NCI-H524 (cell line): ENCODE measurements at places on chromosomes 5 and 9.
A peak's percentile ranks its signal among the peaks of the same experiment; 100 is the strongest.

DNA sequence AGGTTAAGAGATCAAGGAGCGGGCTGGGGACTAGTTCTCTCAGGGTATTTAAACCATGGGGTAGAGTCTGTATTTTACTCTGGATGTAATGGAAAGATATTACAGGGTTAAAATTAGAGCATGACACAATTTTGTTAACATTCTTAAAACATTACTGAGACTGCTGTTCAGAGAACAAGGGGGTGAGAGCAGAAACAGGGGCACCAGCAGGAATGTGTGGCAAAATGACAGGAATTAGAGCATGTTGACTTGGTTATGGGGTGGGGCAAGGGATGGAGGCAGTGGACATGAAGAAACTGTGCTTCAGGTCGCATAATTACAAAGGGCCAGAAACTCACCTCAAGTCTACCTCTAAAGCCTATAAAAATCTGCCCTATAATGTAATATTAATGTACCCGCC lies 75.0 kb downstream of the TMEM232 start:
- no peak for DNase-seq

- DNase-seq = no peak
Measured at GRCh38 chr5:153525536-153525935, 35.1 kb downstream of the GRIA1 start.

DNA sequence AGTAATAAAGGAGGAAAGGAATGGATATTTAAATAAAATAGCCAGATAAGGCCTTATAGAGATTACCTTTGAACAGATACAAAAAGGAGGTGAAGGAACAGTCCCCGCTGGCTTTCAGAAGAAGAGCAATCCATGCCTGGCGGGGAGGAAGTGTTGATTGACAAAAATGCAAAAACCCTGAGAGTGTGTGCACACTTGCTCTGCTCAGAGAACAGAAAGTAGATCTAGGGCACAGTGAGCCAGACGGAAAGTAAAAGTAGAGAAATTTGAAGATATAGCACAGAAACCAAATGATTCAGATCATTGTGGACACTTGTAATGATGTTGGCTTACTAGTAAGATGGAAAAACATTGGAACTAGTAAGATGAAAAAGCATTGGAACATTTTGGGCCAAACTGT lies 720.6 kb downstream of the PTPRD start:
- no peak for DNase-seq

DNA sequence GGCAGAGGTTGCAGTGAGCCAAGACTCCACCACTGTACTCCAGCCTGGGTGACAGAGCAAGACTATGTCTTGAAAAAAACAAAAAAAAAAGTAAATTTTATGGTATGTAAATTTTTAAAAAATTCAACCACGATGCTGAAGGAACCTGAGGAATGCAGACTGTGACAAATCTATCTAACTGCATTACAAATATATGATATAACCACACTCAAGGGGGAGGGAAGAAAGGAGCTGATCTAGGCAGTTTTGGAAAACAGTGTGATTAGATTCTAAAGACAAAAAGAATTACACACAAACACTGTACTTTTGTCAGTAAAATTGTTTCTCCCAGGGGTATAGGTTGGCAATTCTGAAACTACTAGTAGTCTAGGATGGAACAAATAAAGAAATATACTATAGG lies 17.0 kb downstream of the LARS1 start:
- DNase-seq = no peak

DNA sequence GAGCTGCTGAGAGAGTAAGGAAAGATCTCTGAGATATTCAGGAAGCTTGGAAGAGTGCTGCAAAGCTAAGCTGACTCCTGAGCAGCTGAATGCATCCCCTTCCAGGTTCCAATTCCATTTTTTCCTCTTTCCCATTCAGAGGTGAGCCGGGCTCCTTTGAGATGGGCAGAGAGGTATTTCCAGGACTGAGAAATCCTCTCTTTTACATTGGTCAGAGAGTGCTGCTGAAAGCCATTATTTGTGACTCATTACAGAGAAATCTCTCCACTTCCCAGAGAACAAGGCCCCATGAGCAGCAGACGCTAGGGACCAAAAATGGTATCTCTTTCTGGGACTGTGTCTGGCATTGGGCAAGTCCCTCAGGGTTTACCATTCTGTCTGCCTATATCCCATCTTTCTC lies 3.7 kb downstream of the MCTP1 start:
- no peak for DNase-seq

DNA sequence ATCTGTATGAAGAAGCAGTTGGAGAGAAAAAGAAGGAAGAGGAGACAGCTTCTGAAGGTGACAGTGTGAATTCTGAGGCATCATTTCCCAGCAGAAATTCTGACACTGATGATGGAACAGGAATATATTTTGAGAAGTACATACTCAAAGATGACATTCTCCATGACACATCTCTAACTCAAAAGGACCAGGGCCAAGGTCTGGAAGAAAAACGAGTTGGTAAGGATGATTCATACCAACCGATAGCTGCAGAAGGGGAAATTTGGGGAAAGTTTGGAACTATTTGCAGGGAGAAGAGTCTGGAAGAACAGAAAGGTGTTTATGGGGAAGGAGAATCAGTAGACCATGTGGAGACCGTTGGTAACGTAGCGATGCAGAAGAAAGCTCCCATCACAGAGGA lies 48.7 kb downstream of the CMYA5 start:
- no peak for DNase-seq

GRCh38 chr9:2336055-2336454 lies 285.5 kb upstream of the VLDLR start:
- DNase-seq = no peak

- DNase-seq = peak; percentile 16
Measured at GRCh38 chr9:126128494-126129142, 198.0 kb upstream of the MVB12B start.
